ENCODE measurements at places on chromosomes 1 and 21.

- no peak for DNase-seq
Measured at GRCh38 chr1:40583980-40584379, 52.5 kb downstream of the ZNF684 start.

- no peak for DNase-seq
Measured at GRCh38 chr1:19062258-19063029, 106.0 kb upstream of the IFFO2 start.

DNA sequence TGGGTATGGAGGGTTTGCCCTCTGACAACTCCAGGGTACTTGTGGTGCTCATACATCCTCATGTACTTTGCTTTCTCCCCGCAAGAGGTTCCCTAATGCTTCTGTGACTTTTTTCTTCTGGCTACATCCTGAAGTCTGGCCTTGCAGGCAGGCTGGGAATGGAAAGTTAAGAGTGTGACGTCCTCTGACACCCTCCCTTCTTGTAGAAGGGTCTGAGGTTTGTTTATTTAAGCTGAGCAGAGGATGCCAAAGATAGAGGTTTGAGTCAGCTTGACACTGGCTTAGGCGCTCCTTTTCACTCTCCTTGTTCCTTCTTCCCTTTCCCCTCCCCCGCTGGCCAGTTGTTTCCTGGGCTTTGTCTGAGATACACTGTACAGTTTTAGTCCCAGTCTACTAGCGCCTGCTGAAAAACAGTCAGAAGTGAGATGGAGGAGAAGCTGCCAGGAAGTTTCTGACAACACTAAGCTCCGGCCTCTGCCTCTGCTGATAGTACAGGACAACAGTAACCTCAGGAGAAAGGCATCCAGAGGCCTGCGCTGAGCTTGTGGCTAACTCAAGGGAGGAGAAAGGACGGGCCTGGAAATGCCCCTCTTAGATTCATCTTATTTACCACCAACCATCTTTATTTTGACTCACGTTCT, at the start of gene MACF1:
MACF1 (plus strand) TSS at position 255 of the 641 bp plus-strand sequence; CDS start at position 583, 328 bp downstream.
- peak; percentile 78 for DNase-seq

GRCh38 chr1:231612393-231613089, 14.0 kb upstream of the DISC1 start:
- peak; percentile 47 for DNase-seq

DNA sequence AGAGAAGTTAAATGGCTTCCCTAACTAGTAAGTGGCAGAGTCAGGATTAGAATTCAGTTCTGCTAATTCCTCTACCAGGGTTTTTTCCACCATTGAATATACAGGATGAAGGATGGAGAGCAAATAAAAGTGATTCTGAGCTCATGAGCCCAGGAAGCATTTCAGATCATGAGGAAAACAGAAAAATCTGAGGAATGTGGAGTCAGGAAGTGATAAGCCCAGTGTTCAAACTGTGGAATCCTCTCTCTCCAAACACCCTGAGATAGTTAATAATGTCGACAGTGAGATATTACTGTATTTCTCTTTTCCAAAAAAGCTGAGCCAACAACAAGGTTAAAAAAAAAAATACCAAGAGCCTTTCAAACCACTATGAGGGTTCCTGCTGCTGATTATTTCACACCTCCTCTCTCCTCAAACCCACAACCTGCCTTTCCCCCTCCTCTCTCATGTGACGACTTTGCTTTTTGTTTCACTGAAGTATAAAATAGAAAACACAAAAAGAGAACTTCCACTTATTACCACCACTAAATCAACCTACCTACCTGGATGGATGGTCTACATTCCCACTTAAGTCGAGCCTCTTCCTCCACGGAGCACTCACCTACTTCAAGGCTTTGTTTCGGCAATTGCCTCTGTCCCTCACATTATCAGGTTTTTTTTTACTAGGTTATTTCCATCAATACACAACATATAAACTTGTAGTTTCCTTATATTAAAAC, 8.9 kb downstream of the SLAMF1 start:
- no peak for DNase-seq

- DNase-seq: no peak
Measured at GRCh38 chr1:77506771-77507170, 175.7 kb downstream of the ZZZ3 start.

- DNase-seq: no peak
Measured at GRCh38 chr1:194042736-194043135, 856.3 kb upstream of the B3GALT2 start.

DNA sequence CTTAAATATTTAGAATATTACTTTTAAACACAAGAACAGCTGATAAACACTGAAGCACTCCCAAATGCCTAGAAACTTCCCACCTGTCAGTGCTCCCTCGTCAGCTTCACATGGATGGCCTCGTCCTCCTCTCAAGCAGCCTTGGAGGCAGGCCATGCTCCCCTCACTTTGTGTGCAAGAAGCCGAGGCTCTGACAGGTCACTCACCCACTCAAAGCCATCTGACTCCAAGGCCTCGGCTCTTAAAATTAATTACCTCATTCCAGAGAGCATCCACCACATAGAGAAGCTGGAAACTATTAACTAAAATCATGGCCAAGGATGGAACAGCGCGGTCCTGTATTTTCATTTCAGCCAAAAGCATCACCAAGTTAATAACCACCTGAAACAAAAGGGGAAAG, 17.8 kb downstream of the LBR start:
- no peak for DNase-seq

DNA sequence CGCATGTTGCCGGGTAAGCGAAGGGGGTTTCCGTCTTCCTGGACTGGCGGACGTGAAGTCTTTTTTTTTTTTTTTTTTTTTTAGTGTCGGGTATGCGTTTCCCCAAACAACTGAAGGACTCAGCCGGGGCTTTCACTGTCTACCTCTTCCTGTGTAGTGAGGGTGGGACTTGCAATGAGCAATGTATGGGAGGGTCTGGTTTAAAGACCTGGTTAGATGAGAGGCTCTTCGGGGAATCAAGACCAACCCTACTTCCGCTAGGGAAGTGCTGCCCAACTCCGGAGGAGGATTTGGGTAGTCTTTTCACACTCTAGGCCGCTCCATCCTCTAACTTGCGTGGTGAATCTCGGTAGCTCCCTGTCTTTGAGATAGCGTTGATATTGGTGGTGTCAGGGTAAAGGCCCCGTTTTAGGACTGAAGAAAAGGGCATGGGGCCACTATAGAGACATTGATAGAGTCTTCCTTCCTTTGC, 754 bp downstream of the PRRC2C start:
- no peak for DNase-seq

GRCh38 chr1:209473025-209473424, 110.5 kb upstream of the CAMK1G start:
- DNase-seq: no peak

DNA sequence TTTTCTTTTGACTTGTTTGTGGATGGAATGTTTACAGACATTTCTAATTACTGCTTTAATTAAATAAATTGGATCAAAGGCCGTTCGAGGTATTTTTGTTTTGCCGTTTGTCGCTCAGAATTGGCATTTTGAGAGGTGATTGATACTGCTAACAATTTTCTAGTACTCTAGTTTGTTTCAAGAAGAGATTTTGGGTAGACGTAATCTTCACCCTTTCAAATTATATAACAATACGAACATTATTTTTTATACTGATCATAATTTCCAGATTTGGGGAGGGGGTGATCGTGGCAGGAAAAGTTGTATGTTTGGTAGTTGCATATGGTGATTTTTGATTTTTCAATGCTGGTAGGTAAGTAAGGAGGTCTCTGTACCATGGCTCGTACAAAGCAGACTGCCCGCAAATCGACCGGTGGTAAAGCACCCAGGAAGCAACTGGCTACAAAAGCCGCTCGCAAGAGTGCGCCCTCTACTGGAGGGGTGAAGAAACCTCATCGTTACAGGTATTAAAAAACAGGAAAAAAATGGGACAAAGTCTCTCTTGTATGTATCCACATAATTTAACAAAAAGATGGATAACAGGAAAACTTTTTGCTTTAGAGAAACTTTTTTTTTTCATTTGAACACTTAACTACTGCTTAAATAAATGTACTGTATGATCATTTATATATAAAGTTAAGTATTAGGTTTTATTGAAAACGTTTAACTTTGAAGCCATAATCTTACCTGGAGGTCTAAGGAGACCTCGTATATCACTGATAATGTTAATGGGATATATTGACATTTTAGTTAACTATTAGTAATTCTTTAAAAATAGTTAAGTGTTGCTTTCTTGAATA, 1.7 kb downstream of the H3-3A start:
- DNase-seq: no peak

DNA sequence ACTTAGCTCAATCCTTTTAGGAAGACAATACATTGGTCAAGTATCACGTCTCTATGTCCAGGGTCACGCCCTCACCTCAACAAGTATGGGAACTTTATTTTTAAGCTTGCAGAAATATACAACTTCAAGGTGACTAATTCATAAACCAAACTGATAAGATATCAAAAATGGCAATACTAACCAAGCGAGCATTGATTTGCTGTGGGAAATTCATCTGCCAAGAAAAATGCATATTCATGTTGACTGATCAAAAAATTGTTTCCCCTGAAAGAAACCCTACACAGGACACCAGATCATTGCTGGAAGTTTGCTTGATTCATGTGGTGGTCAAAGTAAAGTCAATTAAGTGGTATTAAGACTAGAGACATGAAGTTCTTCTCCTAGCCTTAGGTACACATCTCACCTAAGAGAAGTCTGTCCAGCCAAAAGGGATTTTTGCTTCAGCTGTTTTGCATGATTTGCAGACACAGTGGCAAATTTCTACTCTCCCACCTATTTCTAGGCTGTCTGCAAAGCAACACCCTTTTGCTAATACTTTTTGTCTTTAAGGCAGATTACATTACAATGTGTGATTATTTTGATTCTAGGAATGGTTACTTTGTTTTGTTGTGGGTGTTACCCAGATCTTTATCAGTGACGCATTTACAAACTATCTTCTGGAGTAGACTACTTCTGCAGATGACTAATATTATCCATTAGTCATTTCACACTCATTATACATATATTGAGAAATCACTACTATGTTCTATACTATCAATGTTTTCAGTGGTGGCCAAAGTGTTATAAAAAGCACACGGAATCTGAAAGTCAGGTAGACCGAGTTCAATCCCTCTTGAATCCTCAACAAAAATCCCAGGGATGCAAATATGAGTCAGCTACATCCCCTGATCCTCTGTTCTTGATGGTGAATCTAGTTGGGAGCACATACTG, 12.4 kb downstream of the SAMSN1 start:
- DNase-seq: no peak

DNA sequence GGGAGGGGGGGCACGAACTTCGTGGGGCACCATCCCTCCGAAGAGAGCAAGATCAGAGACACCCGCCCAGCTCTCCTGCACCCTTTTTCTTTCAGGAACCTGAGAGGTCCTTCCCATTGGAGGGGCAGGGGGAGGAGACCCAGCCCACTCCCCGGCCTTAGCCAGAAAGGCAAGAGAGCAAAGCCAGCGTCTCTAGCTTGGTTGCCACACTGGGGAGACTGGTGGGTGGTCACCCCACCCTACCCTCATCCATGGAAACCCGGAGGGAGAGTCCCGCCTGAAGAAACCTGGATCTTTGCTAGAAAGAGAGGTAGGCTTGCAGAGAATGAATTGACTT, 246 bp downstream of the ATP2B4 start:
- DNase-seq: no peak

DNA sequence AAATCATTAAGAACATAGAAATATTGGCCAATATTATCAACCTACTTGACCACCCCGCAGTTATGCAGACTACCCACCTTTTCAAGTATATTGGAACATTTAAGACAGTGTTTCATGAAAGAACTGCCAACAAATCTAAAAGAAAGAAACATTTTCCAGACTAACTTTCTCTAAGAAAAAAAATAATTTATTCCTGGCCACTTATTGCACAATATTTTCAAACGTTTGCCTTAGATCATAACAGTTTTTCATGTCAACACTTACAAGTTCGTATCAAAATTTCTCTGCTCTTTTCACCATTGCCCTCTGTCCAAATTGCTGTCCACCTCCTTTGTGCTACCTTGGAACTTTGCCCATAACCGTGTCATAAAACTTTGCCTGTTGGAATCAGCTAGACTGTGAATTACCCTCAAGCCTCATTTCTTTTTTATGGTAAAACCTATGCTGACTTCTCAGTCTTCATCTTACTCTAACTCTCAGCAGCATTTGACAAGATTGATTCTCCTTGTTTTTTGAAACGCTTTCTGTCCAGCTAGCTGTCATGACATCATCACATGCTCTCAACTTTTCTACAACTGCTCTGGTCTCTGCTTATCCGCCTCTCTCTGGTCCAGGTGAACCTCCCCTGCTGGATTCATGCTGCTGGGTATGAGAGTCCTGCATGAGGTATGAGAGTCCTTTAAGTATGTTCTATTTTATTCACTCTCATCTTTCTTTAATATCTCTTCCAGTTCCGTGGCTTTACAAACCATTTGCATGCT, 92.8 kb upstream of the CHRM3 start:
- no peak for DNase-seq

DNA sequence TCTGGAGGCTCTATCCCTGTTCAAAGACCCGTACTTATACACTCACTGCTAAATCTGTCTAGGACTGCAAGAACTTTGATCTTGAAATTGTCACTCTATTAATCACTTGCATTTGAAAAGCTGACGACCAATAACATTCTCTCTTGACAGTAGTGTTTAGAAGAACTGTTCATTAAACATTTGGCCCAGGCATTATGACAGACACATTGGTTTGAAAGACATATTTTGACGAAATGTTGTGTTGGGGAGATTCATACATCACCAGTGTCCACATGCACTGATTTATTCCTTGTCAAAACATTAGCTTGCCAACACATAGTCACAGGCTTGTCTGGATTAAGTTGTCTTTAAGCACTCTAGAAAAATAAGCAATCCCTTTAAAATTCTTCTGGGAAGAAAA, 951.3 kb downstream of the ADGRL2 start:
- no peak for DNase-seq

DNA sequence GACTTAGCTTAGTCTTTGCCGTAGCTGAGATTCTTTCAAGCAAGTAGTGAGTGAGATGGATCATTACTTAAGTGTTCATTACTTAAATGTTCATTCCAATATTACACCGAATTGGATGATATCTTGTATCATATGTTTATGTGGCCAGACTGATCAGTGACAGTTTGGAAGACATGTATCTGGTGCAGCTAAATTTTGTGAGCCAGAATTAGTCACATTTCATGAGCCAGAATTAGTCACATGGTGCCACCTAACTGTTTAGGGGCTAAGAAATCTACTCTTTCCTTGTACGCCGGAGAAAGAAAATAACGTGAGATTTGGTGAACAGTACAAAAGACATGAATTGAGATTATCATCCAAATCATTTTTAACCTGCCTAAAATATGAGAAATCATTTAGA, 355.6 kb downstream of the USP25 start:
- DNase-seq: no peak

GRCh38 chr1:3858231-3858981, 1.1 kb downstream of the DFFB start:
- no peak for DNase-seq

GRCh38 chr21:35882791-35883240, 177.5 kb downstream of the SETD4 start:
- no peak for DNase-seq

- DNase-seq: no peak
Measured at GRCh38 chr1:57506941-57507340, 83.1 kb upstream of the DAB1 start.

- no peak for DNase-seq
Measured at GRCh38 chr1:44694863-44695478, 20.5 kb downstream of the ARMH1 start.

Data from heart left ventricle (tissue), 16 donors.